Aorta (tissue), 5 donors: ENCODE measurements at places on chromosomes 7 and 10.
A peak's percentile ranks its signal among the peaks of the same experiment; 100 is the strongest.

- DNase-seq: no peak
These were observed 32.5 kb downstream of the ERLIN1 start for GRCh38 chr10:100153239-100153825.

DNA sequence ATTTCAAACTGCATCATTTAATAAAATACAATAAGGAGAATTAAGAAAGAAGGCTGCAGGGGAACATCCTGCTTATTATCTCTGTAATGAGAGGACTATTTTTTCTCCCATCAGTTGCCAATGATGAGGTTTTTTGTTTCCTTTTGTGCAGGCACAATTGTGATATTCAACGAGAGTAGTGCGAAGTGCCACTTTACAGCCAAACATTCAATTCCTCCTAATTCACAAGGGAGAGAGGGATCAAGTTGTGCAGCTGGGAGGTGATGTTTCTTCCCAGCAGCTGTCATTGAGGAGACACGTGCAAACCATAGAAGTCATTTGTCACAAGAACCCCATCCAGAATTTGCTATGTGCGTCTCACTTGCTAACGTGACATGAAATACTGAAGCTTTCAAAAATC lies 81.6 kb upstream of the ICA1 start:
- DNase-seq: no peak

GRCh38 chr10:36840788-36841187 lies 284.6 kb upstream of the ANKRD30A start:
- no peak for DNase-seq

DNA sequence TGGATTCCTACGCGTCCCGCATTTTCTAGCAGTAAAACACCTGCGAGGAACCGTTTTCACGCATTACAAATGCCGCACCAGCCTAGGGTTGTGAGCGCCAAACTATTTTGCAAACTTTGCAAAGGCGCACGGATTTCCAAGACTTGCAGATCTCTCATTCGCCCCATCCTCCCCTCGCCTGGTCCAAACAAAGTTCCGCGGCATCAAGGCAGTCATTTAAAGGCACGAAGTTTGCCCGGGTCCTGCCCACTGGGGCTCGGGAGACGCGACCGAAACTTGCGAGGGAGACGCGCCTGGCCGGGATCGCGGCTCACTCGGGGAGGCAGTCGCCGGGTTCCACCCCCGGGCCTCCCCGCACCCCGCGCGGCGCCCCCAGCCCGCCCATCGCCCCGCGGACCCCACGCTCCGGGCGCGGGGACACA lies 613 bp downstream of the USP6NL start:
- peak; percentile 52 for DNase-seq

DNA sequence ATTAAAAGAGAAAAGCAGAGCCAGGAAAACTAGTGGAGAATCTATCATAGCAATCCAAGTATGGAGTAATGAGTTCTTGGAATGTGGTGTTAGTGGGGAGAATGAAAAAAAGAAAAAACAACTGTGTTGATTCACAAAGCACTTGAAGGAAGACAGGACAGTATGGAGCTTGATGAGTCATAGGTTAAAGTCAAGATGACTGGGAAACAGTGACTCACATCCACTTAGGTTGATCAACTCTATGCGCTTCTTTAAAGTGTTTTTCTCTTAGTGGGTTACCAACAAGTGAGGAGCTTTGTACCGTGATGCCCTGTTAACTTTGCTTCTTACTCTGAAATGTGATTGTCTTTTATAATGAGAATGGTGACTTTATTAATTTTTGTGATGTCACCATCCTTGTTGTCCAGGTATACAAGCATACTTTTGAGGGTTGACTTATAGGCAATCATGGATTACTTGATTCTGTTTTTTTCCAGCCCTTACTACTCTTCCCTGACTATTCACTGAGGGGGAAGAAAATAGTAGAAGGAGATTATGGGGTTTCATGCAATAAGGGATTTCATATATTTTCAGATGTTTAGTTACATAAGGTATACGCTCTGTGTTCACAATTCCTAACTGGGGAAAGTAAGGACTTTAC lies 32.1 kb upstream of the MDFIC start:
- DNase-seq: no peak

DNA sequence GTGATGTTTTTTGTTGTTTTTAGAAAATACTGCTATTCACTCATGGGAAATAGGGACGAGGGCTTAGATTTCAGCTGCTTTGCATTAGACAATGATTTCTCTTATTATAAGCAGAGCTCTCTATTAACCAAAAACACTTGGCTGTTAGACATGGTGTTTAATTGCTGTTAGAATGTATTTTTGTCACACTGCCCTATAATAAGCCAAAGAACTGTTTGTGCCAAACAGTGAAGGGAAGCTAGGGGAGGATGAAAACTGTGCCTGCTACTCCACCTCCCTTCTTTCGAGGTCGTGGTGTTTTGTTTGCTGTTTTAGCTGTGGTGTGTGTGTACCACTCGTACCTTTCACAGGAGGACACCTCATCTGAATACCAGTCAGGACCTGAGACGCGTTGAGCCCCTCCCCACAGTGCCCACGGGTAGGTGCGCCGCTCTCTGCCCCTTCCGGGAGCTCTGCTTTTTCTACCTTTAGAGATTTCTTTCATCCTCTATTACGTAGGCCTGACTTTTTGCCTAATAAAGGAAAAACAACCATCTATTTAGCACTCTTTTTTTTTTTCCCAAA lies 57.9 kb downstream of the CUX1 start:
- DNase-seq: no peak
